ENCODE measurements at places on chromosomes 16 and 17. TPM values are rescaled to one million over a fixed set of nuclear protein-coding genes. Genes with fewer than 3 reads are reported as not detected.

SLC9A5 gene
- total RNA-seq: 2.3 TPM

SPN gene
- total RNA-seq: 2.3 TPM

DNA sequence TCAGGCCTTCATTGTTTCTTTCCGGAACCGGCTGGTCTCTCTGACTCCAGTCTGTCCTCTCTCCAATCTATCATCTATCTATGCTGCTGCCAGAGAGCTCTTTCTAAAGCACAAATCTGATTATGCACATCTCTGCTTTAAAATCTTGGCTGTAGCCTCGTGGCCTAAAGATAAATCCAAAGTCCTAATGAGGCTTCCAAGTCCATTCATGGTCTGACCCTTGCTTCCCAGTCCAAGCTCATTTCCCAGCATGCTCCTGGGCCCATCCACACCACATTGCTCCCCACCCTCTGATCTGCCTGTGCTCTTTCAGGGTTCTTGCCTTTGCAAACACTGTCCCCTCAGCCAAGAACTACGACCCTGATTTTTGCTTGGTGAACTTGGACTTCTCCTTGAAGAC, 21.5 kb upstream of the PHB1 start:
- no peak for DNase-seq

DNA sequence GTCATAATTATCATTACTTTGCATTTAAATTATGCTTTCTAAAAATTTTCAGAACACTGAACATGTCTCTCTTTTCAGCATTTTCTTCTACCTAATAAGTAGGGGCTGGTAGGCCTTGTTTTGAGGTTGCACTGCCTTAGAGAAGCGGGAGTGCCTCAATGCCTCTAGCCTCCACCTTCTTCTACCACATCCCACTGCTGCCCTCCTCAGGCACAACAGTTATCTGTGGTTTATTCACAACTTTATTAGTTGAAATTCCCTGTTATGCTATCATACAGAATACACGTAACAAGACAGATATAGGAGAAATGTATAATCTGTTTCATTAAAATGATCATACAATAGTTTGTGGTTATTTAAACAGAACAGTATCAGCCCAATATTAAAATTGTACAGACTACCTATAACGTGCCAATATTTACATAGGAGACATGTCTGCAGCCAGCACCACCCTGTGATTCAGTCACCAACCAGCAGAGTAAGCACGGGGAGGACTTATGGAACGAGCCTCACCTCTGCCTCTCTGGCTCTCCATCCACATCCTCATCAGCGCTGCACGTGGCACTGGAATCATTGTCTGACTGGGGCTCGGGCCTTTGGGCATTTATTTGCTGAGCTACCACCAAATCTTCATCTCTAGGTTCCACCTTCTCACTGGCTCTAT, 101.2 kb downstream of the TTC19 start:
- DNase-seq: no peak

GRCh38 chr16:66943426-66944053, 8.2 kb downstream of the CES2 start:
- no peak for DNase-seq

- DNase-seq: no peak
These were observed 5.2 kb upstream of the FOXJ1 start for GRCh38 chr17:76146053-76146851.

- no peak for DNase-seq
These were observed 137.9 kb downstream of the SOX9 start for GRCh38 chr17:72258711-72259110.

DNA sequence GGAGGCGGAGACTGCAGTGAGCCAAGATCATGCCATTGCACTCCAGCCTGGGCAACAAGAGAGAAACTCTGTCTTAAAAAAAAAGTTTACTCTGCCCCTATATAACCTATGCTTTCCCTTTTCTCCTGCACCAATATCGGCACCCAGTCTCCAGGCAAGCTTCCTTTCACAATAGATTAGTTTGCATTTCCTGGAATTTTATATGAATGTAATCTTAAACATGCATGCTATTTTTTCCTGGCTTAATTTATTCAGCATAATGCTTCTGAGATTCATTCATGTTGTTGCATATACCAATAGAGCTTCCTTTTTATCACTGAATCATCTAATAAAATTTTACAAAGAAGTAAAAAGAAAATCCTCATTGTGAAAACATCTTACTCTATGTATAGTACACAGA, 59.4 kb downstream of the USP32 start:
- DNase-seq: no peak

DNA sequence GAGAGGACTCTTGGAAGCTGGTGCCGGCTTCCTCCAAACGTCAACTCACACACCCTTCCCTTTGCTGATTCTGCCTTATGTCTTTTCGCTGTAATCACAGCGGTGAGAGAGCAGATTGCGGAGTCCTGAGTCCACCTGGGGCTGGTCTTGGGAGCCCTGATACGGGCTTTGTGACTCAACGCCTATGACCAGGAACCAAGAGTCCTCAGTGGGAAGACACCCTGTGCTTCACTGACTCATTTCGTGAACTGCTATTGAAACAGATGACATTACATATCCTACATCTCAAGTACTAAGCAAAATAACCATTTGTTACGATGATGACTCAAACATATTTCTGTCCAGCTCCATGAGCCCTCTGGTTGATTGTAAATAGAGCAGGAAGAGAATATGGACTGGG, 90.7 kb upstream of the CREBBP start:
- DNase-seq: no peak
